ENCODE measurements at places on chromosomes 11 and 22.

- DNase-seq, result no peak
These were observed 336.8 kb downstream of the KCNA4 start for GRCh38 chr11:29679996-29680395.

DNA sequence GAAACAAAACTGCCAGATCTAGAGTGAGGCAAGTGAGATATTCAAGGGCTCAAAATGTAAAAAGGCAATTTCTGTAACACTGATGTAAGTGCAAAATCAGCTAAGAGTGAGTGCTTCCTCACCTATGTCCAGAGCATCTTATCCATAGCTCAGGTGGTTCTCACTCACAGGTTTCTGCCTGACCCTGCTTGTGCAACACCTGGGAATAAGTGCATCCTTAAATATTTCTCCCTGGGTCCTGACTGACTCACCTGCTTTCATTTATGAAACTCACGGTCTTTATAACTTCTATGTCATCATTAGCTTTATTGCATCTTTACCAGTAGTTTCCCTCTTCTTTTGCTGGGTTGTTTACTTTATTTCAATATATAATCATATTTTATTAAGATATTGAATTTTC is 260.6 kb downstream of the CNTN5 start:
- DNase-seq, result no peak

- peak; percentile 7 for DNase-seq
These were observed 397.8 kb downstream of the OPCML start for GRCh38 chr11:133134314-133135173.

- peak; percentile 33 for DNase-seq
These were observed 1458.6 kb upstream of the TENM4 start for GRCh38 chr11:80899381-80899780.

- DNase-seq, result no peak
These were observed 7.7 kb downstream of the ELF5 start for GRCh38 chr11:34505874-34506273.

GRCh38 chr11:3840004-3840869 is 522 bp downstream of the RHOG start:
- no peak for DNase-seq
